ENCODE measurements at places on chromosomes 2 and 18. TPM values are rescaled to one million over a fixed set of nuclear protein-coding genes. Genes with fewer than 3 reads are reported as not detected.

TMEM37 gene
- not detected for total RNA-seq

CRYBA2 gene
- total RNA-seq: not detected

WDR33 gene
- total RNA-seq: 62.9 TPM

C1GALT1C1L gene
- total RNA-seq: not detected

RGPD4 gene
- total RNA-seq: 0.05 TPM

TET3 gene
- 11.8 TPM for total RNA-seq

ZFP36L2 gene
- 78.4 TPM for total RNA-seq

DSG4 gene
- total RNA-seq: not detected

KCNK3 gene
- not detected for total RNA-seq

TWIST2 gene
- not detected for total RNA-seq

ZC3H8 gene
- 13.0 TPM for total RNA-seq

NAB1 gene
- 51.5 TPM for total RNA-seq
